ENCODE measurements at places on chromosomes 12 and 14. TPM values are rescaled to one million over a fixed set of nuclear protein-coding genes. Genes with fewer than 3 reads are reported as not detected.

Gene KRT6C
- total RNA-seq = not detected

Gene GPD1
- total RNA-seq = not detected

Gene ADAM21
- total RNA-seq = 1.4 TPM

Gene LYZ
- not detected for total RNA-seq

Gene ANKRD33
- not detected for total RNA-seq

Gene IL22
- total RNA-seq = not detected

Gene SLC25A47
- not detected for total RNA-seq

Gene TRIAP1
- total RNA-seq = 16.5 TPM

Gene PLBD1
- 1.4 TPM for total RNA-seq

Gene FGF23
- not detected for total RNA-seq

Gene DEPDC4
- total RNA-seq = 2.0 TPM

Gene LBHD2
- not detected for total RNA-seq

Gene PRB2
- total RNA-seq = not detected

Gene FGF6
- not detected for total RNA-seq

Gene TAS2R20
- total RNA-seq = 3.9 TPM

Gene COCH
- total RNA-seq = 0.31 TPM

Gene PLEKHD1
- 0.34 TPM for total RNA-seq

Gene SOX5
- total RNA-seq = 17.6 TPM

Gene MUCL1
- total RNA-seq = not detected

Gene TAS2R50
- 2.4 TPM for total RNA-seq

Gene POTEG
- total RNA-seq = not detected

Gene TMEM63C
- total RNA-seq = not detected

Gene RNF212B
- total RNA-seq = not detected

Gene PTGER2
- under 0.01 TPM for total RNA-seq

Gene MMAB
- total RNA-seq = 53.9 TPM

Gene INSM2
- total RNA-seq = not detected

Gene RGS6
- total RNA-seq = not detected

Gene PPP4R4
- not detected for total RNA-seq

Gene TAMALIN
- 32.0 TPM for total RNA-seq

Gene ASCL1
- total RNA-seq = under 0.01 TPM

Gene SLC2A14
- under 0.01 TPM for total RNA-seq

Gene ETFBKMT
- total RNA-seq = 2.7 TPM

Gene PRR4
- total RNA-seq = 1.4 TPM

Gene ABCD2
- total RNA-seq = under 0.01 TPM

Gene SIRT4
- 0.93 TPM for total RNA-seq

Gene MGST1
- total RNA-seq = 98.1 TPM

Gene KLHL42
- total RNA-seq = 124 TPM

Gene GPR84
- not detected for total RNA-seq

Gene PROX2
- total RNA-seq = not detected

Gene TRHDE
- not detected for total RNA-seq
